ENCODE measurements at places on chromosomes 11 and 22.

- no peak for DNase-seq
Measured at GRCh38 chr22:20488946-20489345, 6.6 kb downstream of the KLHL22 start.

GRCh38 chr11:83574519-83574918 lies 288.4 kb upstream of the CCDC90B start:
- no peak for DNase-seq

GRCh38 chr11:113314065-113314388 lies 356 bp upstream of the TTC12 start:
- DNase-seq, result no peak

GRCh38 chr11:29773656-29774264 lies 243.1 kb downstream of the KCNA4 start:
- DNase-seq, result no peak

DNA sequence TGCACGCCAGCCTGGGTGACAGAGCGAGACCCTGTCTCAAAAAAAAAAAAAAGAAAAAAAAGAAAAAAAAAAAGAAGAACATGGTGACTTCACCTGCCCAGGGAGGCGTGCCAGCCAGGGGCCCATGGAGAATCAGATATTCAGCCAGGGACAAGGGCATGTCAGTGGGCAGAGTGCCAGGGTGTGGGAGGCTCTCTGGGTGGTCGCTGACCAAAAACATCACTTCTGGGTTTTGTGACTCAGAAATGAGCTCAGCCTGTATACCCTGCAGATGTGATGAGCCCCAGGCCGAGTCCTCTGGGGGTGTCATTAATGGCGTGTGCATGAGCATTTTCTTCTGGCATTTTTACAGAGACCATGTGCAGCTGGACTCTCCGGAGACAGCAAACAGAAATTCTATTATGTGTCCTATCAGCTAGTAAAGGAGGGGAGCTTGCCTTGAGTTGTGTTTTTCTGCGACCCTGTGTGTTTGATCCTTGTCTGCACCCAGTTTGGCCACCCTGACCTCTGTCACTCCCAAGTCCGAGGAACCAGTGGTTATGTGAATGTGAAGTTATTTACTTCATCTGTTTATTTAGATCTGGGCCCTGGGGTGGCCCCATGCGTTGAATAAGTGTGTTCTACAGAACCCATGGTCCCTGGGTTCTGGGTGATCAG lies 53.6 kb downstream of the BCR start:
- DNase-seq, result peak; percentile 81

DNA sequence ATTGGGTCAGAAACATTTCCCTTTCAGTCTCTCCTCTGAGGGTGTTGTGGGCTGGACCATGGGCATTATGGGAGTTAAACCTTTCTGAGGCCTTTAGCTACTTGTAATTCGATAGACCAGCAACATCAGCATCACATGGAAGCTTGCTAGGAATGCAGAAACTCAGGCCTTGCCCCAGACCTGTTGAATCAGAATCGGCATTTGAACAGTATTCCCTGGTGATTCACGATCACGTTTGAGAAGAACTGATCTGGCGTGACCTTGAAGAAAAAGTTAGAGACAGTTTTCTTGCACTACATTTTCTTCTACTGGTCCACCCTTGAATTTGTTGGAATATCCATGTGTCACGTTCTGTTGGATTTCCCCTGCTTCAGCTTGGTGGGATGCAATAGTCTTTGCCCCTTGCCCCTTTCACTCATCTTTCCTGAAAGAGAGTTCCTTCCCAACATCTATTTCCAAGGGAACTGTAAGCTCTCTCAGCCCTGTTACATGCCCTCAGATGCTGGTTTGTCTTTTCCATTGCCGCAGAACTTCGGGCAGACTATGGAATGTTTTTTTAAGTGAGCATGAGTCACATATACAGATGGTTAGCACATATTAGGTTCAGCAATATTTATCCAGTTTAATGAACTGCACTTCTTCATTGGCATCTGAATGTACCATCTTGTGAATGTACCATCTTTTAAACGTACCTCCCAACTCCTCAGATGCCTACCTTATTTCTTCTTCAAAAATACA lies 23.9 kb downstream of the EHF start:
- no peak for DNase-seq

- DNase-seq, result no peak
Measured at GRCh38 chr22:46124383-46125144, 25.8 kb upstream of the PPARA start.

All from stimulated activated CD4-positive, alpha-beta T cell treated with anti-CD3 and anti-CD28 coated beads, Interleukin-15, amount 100 ng/mL, for 24 hours (primary cell).